NCI-H2081 treated with DMSO at 0.1 percent for 48 hours (cell line): ENCODE measurements at places on chromosomes 1 and 21.

DNA sequence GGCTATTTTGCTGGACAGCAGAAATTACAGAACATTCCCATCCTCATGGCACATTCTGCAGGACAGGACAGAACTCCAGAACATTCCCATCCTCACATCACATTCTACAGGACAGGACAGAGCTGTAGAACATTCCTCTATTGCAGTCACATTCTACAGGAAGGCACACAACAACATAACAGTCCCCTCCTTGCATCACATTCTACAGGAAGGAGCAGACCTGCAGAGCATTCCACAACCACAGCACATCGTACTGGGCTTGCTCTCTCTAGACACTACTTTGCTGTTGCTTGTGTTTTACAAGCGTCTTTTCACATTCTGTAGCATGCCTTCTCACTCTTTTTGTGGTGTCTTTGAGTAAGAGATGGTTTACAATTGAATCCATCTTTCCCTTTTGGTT is 26.8 kb upstream of the ABCB10 start:
- DNase-seq: no peak

- DNase-seq: no peak
These were observed 17.7 kb downstream of the IKBKE start for GRCh38 chr1:206487970-206488369.

DNA sequence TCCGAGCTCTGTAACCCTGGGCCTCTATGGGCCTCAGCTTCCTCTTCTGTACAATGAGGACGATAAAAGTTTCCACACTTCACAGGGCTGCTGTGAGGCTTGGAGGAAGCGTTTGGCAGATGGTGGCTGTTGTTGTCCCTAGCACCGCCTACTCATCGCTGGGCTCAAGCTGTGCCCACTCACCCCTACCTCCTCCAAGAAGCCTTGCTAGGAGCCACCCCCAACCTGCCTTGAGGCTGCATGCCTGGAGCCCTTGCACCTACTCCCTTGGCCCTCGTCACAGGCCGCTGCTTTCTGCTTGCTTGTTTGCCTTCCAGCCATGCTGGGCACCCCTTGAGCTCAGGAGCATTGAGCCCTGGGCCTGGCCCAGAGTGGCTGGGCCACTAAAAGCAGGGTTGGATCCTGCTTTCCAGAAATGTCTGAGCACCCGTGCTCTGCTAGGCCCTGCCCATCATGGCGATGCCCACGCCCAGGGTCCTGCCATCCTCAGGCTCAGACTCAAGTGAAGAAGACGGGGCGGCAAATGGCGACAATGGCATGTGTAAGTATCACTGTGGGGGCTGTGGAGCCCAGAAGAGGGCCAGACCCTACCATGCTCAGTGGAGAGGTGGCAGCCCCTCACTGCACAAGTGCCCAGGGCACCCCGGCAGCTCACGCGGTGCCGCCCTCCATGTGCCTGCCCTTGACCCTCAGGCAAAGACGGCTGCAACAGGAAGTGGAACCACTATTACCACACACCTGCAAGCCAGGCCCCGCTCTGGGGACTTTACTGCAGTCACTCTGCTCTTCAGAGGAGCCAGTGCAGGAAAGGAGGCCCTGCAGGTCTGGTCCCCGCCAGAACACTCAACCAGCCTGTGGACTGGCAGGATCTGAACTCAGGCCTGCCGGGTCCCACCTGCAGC is 9.5 kb downstream of the SH3BGRL3 start:
- no peak for DNase-seq

GRCh38 chr1:62688687-62689085 is 500 bp upstream of the DOCK7 start:
- no peak for DNase-seq

GRCh38 chr1:244302876-244303609 is 148.7 kb downstream of the ADSS2 start:
- no peak for DNase-seq

GRCh38 chr1:225865514-225865913 is 16.7 kb downstream of the TMEM63A start:
- DNase-seq: no peak

GRCh38 chr1:215637041-215637573 is 70.0 kb downstream of the KCTD3 start:
- DNase-seq: no peak

GRCh38 chr1:218930472-218931241 is 243.0 kb upstream of the LYPLAL1 start:
- DNase-seq: no peak

DNA sequence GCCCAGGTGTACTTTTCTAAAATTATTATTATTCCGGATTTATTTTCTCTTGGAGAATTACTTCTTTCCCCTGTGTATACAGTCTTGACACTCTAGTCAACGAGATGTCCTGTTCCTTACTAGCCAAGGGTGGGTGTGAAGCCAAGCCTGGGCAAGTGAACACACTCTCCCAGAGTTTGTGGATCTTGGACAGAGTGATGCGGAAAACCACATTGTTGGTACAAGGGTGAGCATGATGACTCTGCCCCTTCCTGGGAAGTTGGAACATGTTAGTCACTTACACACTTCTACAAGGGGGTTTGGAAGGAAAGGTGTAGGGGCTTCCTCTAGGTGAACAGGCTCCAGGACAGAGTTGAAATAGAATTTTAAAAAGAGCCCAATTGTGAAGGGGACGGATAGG is 20.0 kb upstream of the RD3 start:
- no peak for DNase-seq

DNA sequence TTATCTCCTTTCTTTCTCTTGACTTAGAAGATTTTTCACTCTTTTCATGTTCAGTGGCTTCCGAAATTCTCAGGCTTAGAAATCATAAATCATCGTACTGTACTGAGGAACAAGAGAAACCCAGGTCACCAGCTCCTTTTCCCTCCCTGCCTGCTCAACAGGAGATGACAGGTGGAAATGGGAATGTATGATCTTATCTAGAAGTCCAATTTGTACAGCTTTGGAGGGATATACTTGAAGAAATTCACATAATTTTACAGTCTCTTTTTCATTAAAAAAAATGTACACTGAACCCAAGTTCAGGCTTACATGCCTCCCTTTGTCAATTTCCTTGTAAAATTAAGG is 11.7 kb downstream of the EVA1C start:
- DNase-seq: no peak

GRCh38 chr1:43446388-43446740 is 7.4 kb downstream of the HYI start:
- no peak for DNase-seq

DNA sequence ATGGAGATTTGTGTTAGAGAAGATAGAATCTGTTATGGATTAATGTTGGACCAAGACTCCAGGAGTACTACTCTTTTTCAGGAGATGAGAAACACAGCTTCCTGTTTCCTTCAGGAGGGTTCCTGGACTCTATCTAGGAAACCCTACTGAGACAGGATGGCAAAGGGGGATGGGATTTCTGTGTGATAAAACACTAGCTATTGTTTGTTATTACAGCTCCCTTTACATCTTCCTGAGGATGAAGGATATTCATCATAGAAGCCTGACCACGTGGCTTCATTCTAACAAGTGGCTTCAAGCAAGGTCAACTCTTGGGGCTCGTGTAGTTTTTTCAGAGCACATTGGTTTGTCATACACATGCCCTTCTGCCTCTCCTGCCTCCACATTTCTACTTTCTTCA is 33.3 kb downstream of the RGL1 start:
- no peak for DNase-seq

DNA sequence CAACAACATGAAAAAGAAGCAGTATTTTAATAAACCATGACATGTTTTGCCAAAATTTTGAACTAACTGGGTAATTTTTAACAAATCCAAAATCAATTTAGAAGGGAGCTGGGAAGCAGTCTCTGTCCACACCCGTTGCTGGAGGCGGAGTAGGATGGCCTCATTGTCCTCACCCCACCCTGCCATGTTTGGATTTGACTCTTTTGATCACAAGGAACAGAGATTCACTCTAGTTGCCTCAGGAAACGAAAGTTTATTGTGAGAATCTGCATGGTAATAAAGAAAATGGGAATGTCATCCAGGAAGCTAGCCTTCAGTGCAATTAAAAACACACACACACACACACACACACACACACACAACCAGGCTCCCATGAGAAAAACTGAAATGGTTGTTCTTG is 145.4 kb downstream of the SLC30A10 start:
- DNase-seq: no peak

DNA sequence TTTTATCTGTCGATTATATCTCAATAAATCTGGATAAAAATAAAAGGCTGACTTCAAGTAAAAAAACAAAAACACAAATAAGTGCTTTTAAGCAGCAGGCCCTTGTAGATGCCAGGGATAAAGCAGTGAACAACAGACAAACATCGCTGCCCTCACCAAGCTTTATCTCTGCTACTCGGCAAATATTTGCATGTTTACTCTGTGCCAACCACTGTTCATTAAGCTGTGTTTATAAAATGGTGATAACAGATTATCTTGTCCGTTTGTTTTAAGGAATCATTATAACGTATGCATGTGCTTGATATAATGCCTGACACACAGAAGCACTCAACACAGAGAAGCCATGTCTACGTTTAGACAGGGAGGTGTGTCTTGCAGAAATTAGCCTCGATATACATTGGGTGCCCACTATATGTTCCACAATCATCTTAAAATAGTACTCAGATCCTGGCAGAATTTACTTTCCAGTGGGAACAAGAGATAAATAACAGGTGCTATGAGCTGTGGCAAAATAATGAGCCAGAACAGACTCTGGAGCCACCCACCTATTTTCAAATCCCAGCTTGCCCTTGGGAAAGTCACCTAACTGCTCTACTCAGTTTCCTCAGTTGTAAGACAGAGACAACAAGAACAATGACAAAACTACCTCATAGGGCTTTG is 47.2 kb downstream of the TRIT1 start:
- no peak for DNase-seq

GRCh38 chr1:96236156-96236739 is 485.3 kb upstream of the PTBP2 start:
- DNase-seq: peak; percentile 3

DNA sequence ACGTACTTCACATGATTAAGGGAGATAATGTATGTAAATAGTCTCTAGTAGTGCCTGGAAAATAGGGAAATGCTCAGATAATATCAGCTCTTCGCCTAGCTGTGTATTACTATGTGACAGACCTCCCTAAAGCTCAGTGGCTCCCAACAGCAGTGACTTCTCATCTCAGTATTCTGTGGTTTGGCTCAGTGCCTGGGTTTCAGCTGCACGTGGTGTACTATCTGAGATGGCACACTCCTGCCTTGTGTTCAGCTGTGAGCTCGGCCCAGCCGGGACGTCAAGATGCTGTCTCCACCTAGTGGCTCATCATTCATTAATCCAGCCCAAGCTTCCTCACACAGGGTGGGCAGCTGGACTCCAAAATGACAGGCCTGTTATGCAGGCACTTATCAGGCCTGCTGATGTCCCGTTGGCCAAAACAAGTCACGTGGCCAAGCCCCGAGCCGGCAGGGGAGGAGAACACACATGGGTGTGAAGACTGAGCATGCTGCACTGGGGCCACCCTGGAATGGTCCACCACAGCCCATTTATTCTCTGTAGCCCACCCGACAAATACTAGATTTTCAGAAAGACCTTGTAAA is 17.8 kb downstream of the SLFNL1 start:
- no peak for DNase-seq

GRCh38 chr1:2270260-2271100 is 42.4 kb downstream of the SKI start:
- no peak for DNase-seq

GRCh38 chr1:27011976-27012563 is 580 bp downstream of the TENT5B start:
- no peak for DNase-seq

DNA sequence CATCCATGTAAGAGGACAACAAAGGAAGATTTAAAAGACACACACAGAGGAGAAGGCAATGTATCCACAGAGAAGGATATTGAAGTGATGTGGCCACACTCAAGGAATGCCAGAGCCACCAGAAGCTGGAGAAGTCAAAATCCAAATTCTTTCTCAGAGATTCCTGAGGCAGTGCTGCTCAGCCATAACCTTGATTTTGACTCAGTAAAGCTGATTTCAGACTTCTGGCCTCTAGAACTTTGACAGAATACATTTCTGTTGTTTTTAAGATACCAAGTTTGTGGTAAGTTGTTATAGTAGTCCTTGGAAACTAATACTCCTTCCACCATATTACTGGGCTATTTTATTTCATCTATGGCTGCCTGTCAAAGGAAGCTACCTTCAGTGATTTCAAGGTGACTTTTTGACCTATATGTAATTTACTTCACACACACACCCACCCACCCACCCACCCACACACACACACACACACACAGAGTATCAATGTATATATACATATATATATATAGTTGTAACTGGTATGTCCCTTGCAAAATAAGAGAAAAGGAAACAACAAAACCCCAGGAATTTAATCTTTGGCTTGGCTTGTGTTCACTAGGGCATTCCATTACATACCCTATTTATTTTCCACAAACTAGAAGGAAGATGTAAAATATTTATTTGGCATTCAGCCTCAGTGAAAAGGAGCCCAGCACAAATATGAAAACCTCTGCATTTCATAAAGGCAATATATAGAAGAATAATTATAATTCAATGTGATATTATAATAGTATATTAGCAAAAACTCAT is 142.1 kb upstream of the PTGFR start:
- DNase-seq: no peak

- no peak for DNase-seq
These were observed 15.0 kb upstream of the ATP1B1 start for GRCh38 chr1:169091480-169091941.

DNA sequence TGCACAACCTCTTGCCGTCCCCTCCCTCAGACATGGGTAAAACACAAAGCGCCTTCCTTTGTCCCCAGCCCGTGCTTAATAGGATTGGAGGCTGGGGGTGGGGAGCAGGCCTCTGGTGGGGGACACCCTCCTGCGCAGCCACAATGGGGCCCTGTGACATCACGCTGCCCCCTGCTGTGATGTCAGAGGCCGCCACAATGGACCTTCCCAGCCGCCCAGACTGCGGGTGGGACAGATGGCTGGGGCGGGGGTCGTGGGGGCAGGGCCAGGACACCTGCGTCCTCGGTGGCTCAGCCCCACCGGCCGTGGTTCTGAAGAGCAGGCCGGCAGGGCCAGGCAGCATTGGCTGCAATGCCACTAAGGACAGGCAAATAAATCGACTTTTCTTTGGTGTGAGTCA is 39.9 kb downstream of the EPHA2 start:
- no peak for DNase-seq

- DNase-seq: no peak
These were observed 17.1 kb downstream of the SRSF4 start for GRCh38 chr1:29164588-29164987.

DNA sequence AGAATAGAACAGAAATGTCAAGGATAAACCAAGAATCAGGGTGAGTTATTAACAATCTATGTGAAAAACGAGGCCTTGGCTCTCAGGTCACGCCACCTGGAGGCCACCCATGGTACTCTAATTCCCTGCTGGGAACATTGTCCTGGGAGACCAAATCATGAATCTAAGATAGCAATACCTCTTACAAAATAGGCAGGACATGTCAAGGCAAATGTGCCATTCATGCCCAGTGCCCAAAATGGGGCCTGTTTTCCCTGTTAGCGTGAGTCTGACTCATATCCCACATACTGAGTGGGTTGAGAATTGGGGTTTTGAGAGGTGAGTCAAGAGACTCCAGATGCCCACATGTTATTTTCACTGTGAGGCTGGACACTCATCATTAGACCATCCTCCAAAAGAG is 380.8 kb downstream of the HHIPL2 start:
- no peak for DNase-seq
